LoVo (cell line): ENCODE measurements at places on chromosomes 5 and 9.
A peak's percentile ranks its signal among the peaks of the same experiment; 100 is the strongest.

GRCh38 chr5:139091439-139092156 lies 106.6 kb downstream of the SIL1 start:
- DNase-seq, result no peak

DNA sequence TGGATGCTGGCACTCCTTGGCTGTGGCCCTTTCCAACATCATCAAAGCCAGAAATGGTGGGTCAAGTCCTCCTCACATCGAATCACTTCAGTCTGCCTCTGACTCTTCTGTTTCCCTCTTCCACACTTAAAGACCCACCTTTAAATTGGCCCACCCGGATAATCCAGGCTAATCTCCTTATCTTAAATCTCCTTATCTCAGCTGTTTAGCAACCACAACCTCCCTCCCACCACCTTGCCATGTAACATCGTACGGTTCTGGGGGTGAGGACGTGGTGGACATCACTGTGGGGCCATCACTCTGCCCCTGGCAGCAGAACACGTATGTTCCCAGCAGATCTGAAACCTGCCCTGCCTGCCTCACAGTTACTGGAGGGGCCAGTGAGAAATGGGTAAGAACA lies 11.5 kb downstream of the IGFBPL1 start:
- DNase-seq, result no peak

DNA sequence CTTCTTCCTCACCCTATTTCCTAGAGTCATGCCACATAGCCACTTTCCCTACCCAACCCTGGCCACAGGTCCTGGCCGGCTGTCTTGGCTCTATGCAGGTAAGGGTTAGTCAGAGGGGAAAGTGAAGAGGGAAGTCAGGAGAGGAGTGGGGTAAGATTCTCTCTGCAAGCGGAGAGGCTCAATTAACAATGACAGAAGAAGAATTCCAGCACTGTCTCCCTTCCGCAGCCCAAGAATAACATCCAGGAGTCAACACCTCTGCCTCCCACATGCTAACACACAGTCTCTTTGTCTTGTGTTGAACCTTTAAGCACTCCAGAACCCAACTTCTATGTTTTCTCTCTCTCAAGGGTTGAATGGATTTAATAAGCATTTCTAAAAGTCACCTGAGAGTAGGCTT lies 235.1 kb upstream of the ANKRD55 start:
- DNase-seq, result no peak

DNA sequence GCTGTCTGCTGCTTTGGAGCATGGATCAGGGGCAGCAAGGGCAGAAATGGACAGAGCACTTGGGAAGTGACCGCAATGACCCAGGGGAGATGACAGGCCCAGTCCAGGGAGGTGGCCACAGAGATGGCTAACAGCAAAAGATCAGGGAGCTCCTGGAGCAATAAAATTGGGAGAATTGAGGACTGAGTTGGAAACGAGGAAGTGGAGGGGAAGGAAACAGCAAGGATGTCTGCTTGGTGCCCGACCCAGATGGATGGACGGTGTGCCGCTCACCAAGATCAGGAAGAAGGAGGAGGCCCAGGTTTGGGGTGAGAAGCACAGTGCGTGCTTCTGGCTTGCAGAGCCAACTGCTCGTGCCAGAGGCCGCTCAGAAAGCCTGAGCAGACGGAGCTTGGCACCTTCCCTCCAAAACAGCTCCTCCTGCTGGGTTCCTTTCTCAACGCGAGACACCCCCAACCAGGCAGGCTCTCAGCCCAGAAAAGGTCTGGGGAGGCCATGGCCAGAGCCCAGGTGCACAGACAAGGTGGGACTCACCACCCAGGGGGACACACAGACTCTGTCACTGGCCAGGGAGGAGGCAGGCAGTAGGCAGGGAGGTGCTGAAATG lies 1.7 kb upstream of the SLC34A1 start:
- DNase-seq, result no peak

DNA sequence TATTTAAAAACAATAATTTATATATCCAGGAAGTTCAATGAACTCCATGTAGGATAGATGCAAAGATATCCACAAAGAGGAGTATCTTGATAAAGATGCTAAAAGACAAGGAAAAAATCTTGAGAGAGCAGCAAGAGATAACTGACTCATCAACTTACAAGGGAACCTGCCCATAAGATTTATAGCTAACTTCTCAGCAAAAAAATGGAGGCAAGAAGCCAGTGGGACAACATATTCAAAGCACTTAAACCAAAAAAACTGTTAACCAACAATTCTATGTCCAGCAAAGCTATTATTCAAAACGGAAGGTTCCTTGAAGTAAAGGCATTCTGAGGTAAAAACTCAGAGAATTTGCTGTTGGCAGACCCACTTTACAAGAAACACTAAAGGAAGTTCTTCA lies 20.3 kb downstream of the RABGAP1 start:
- no peak for DNase-seq

- no peak for DNase-seq
Observed at GRCh38 chr5:132237670-132238069, 10.0 kb upstream of the P4HA2 start.

- DNase-seq, result no peak
Observed at GRCh38 chr9:117494401-117495090, 79.7 kb upstream of the ASTN2 start.

GRCh38 chr9:83698976-83699585 lies 8.7 kb downstream of the UBQLN1 start:
- no peak for DNase-seq

DNA sequence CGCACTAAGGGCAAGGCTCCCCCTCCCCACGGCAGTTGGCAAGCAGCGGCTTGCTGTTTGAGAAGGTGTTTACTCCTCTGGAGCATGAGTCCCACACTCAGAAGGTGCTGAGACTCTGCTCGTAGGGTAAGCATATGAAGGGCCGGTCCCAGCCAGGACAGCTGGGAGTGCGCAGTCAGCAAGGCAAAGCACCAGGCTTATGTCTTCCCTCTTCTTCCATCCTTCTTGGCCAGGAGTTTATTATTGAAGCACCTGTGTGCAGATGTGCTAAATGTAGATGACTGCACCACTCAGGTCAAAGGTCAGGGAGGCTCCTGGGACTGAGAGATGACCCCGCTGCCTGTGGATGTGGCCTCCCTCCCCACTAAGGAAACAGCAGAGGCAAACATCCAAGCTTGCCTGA lies 27.0 kb upstream of the CDKN2AIPNL start:
- no peak for DNase-seq

GRCh38 chr9:98374385-98375051 lies 119.1 kb upstream of the TBC1D2 start:
- DNase-seq, result peak; percentile 2

GRCh38 chr5:139667001-139667729 lies 19.0 kb downstream of the CXXC5 start:
- DNase-seq, result no peak

DNA sequence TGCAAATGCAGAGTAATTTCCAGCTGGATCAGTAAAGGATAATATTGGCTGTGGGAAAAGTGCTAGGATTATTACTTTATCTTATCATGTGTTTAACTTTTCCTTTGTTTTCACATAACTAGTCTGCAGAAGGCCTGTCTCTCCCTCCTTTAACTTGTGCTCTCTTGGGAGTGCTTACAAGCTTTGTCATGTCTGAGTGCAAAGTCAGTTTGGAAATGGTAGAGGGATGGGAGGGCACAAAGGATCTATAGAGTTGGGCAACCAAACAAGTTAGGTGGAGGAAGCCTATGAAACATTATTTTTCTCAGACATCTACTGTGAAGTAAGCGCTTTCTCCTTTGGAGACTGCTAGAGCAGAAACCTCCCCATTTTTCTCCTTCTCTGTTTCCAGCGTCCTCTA lies 308.8 kb downstream of the ARHGAP26 start:
- DNase-seq, result no peak

- DNase-seq, result no peak
Observed at GRCh38 chr5:163614787-163615186, 109.4 kb downstream of the MAT2B start.

- DNase-seq, result peak; percentile 82
Observed at GRCh38 chr9:116549061-116549664, 137.9 kb upstream of the TRIM32 start.

DNA sequence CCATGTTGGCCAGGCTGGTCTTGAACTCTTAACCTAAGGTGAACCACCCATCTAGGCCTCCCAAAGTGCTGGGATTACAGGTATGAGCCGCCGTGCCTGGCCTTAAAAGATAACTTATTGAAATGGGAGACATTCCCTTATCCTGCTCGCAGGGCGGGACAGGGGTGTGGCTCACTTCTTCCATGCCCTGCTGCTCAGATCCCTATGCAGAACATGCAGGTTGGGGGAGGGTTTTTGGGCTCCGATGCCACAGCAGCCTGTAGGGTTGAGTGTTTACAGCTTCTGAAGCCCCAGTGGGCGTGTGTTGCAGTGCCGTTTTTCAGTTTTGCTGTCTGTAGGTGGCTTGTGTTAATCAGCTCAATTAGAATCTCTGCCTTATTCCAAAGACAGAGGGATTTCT lies 108.0 kb upstream of the BRINP1 start:
- no peak for DNase-seq

- peak; percentile 65 for DNase-seq
Observed at GRCh38 chr9:127194881-127195713, 69.5 kb upstream of the GARNL3 start.

- DNase-seq, result peak; percentile 43
Observed at GRCh38 chr9:7536310-7536939, 263.2 kb downstream of the DMAC1 start.

- no peak for DNase-seq
Observed at GRCh38 chr5:64149857-64150521, 15.7 kb upstream of the RNF180 start.

- peak; percentile 20 for DNase-seq
Observed at GRCh38 chr9:35051069-35051967, 21.1 kb downstream of the VCP start.

DNA sequence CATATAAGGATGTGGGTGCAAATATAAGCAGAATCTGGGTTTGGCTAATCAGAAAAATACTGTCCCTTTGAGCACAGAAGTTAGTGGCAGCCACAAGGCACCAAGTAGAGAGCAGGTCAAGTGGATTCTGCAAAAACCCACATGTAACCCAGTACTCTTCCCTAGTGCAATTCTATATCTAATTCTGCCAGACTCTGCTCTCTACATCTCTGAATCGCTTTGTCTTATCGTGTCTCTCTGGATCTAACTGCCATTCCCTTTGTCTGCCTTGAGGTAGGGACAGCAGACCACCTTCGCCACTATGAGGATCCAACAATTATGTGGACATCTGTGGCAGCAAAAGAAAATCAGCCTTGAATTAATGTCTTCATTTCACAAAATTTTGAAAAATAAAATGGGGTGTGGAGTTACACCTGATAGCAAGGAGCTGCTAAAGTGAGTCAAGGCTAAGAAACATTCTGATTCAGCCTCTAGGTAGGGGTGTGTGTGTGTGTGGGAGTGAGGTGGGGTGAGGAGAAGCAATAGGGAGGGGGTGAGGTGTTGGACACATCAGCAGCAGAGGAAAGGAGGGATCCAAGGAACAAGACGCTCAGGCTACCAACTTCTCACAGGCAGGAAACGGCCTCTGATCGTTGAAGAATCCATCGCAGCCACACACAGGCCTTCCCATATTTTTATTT lies 33.7 kb upstream of the ZNF366 start:
- DNase-seq, result no peak

- no peak for DNase-seq
Observed at GRCh38 chr9:71853084-71853483, 57.9 kb downstream of the ABHD17B start.

GRCh38 chr9:8332871-8333270 lies 533.3 kb upstream of the DMAC1 start:
- DNase-seq, result no peak

GRCh38 chr5:91850031-91850430 lies 466.9 kb upstream of the ARRDC3 start:
- DNase-seq, result no peak

GRCh38 chr5:88602584-88602983 lies 280.4 kb downstream of the MEF2C start:
- no peak for DNase-seq
